ENCODE measurements at places on chromosomes 7 and 10.
A peak's percentile ranks its signal among the peaks of the same experiment; 100 is the strongest.

DNA sequence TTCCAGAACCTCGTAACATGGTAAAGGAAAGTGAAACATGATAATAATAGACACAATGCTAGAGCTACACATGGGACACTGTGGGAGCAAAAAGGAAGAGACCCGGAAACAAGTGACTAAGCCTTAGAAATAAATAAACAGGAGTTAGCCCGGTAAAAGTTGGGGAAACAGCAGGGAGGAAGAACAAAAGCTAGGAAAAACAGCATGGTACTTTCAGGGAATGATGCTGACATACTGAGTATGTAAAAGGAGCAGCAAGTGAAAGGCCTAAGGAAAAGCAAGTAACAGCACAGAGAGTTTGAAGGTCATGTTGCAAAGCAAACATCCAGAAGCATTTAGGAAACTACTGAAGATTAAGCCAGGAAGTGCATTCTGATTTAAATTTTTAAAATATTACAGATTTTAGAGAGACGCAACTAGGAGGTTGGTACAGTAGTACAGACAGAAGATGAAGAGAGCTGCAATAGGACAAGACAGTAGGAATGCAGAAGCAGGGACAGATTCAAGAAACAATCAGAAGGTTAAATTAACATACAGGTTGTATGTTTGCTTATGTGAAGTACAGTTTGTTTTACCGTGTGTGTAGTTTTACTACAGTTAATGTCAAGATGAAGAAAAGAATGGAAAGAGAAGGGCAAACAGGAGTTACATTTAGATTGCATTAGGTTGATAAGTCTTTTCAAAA, 63.7 kb downstream of the ARHGAP12 start:
- DNase-seq, result no peak

DNA sequence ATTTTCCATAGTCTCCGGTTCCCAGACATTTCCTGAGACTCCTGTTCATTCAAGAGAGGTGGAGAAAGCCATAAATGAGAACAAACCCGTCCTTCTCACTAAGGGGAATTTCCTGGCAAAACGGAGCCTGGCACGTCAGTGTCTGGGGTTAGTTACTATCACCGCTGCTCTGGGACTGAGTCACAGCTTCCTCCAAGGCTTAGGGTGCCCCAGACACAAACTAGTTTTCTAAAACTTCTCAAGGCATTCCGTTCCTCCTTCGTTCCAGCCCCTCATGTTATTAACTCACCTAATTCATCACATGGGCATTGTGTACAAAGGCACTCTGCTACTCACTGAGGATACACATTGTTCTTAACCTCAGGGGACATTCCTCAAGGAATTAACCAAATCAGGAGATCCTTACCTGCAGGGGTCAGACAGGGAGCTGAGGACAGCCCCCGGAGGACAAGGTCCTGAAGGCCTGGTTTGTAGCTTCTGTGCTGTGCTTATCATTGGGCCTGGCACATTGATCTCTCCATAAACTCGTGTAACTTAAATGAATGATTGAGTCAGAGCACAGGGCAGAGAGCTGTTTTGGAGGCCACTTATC, 103.0 kb upstream of the KLF6 start:
- peak; percentile 42 for DNase-seq

GRCh38 chr10:124560377-124561105, 98.9 kb downstream of the LHPP start:
- peak; percentile 74 for DNase-seq

GRCh38 chr10:98365406-98366061, 49.4 kb downstream of the PYROXD2 start:
- no peak for DNase-seq

DNA sequence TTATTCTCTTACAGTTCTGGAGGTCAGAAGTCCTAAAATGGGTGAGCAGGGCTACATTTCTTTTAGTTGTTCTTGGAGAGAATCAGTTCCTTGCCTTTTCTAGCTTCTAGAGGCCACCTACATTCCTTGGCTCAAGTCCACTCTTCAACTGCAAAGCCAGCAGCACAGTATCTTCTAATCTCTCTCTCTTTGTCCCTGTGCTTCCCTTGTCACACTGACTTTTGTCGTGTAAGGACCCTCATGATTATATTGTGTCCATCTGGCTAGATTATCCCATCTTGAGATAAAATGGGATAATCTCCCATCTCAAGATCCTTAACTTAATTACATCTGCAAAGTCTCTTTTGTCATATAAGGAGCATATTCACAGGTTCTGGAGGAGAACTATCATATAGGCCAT, 359.0 kb downstream of the ADRA2A start:
- DNase-seq, result no peak

- DNase-seq, result no peak
These were observed 35.3 kb downstream of the HTR7 start for GRCh38 chr10:90822508-90822907.

DNA sequence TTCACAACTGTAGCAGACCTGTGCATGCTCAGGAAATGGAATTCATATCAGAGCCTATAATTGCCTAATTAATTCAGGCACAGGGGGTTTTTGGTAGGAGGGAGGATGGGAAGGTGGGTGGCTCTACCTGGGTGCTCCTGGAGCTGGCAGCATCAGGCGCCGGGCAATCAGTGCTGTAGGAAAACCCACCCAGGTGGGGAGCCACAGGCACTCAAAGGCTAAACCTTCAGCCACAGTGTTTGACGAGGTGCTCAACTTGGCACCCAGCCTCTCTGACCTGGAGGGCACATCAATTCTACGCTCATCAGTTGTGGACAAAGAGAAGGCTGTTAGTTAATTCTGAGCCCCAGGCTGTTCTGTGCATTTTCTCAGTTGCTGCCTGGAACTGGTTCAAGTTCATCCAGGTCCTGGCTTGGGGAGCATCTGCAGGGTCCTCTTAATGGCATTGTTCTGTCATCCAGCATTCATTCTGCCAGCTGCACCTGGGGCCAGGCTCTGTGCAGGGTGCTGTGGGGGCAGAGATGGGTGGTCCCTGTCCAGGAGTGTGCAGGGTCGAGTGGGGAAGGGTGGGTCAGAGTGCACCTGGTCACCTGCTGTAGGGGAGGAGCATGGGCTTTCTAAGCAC, 54.1 kb upstream of the NPTX2 start:
- DNase-seq, result no peak

- no peak for DNase-seq
These were observed 9.5 kb upstream of the AUTS2 start for GRCh38 chr7:69588773-69589172.
